Right kidney (tissue), 9 donors: ENCODE measurements at places on chromosomes 3 and 15.

DNA sequence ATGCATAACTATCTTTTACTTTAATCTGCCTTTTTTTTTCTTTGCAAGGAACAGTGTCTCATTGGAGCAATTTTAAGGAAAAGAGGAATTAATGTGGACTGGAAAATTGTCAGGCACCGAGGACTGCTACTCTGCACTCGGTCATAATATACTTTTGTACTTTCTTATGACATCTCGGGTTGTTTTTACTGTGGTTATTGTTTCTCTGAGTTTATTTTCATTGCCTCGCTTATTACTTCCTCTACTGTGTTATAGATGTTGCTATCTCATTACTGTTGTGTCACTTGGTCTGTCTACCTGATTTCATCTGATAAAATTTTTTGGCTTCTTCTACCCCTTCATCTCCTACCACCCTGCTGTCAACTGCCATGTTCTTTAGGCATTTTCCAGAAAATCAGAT lies 213.5 kb upstream of the POU1F1 start:
- DNase-seq: no peak

DNA sequence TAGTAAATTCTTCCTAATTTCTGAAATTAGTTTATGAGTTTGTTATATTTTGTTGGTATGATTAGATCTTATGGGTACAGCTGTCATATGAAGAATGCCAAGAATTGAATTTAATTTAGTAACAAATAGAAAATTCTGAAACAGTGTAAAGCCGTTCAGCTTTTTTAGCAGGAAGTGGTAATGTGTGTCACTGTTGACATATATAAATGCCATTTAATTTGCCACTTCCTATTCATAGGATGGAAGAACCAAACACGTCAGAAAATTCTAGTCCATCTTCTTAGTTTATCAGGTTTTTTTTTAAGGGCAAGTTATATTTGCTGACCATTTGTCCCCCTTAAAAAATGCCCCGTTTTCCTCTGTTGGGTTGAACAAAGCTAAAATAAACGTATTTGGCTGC lies 43.0 kb downstream of the RAB8B start:
- no peak for DNase-seq

- DNase-seq: no peak
Measured at GRCh38 chr15:58698887-58699641, 50.4 kb downstream of the ADAM10 start.

- no peak for DNase-seq
Measured at GRCh38 chr3:41608347-41608746, 353.6 kb downstream of the ULK4 start.

- no peak for DNase-seq
Measured at GRCh38 chr3:180048840-180049239, 12.1 kb upstream of the PEX5L start.

DNA sequence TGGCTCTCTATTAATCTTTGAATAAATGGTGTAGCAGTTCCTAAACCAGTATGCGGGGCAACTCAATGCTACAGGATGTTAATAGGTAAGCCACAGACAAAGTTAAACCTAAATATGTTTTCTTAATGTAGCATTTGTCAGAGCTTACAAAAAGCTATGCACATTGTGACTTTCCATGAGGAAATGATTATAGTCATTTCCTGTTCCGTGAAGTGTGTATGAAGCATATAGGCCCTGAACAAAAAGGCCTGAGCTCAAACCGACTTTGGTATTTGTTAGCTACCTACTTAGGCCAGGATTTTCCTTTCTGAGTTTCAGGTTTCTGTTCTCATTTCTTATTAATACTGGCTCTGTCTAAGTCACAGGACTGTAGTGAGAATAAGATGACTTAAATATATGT lies 14.2 kb downstream of the ZNF80 start:
- no peak for DNase-seq

- DNase-seq: peak; percentile 80
Measured at GRCh38 chr3:124584552-124585391, 145.5 kb upstream of the UMPS start.
